NCI-H1092 treated with DMSO at 0.1 percent for 48 hours (cell line): ENCODE measurements at places on chromosomes 4 and X.
A peak's percentile ranks its signal among the peaks of the same experiment; 100 is the strongest.

- DNase-seq = no peak
These were observed 79.2 kb downstream of the RELL1 start for GRCh38 chr4:37607018-37607417.

- DNase-seq = no peak
These were observed 36.9 kb upstream of the ADRA2C start for GRCh38 chr4:3729188-3729881.

DNA sequence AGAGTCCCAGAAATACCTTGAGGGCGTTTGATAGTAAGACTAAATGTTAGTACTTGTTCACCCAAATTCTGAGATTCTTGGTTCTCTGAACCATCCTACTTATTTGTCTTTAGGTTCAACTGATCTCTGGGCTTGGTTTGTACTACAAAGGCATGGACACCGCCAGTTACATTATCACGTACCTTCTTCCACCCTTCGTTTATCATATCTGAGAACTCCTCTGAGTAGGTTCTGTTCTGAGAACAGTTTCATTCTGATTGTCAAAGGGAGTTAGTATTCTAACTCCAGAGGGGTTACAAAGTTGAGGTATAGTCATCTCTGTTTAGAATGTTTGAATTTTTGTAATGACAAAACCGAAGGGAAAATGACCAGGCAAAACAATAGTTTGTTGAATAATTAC, 19.3 kb downstream of the ZFX start:
- DNase-seq = no peak

- DNase-seq = no peak
These were observed 27.1 kb upstream of the SPANXN4 start for GRCh38 chrX:142998447-142999198.

DNA sequence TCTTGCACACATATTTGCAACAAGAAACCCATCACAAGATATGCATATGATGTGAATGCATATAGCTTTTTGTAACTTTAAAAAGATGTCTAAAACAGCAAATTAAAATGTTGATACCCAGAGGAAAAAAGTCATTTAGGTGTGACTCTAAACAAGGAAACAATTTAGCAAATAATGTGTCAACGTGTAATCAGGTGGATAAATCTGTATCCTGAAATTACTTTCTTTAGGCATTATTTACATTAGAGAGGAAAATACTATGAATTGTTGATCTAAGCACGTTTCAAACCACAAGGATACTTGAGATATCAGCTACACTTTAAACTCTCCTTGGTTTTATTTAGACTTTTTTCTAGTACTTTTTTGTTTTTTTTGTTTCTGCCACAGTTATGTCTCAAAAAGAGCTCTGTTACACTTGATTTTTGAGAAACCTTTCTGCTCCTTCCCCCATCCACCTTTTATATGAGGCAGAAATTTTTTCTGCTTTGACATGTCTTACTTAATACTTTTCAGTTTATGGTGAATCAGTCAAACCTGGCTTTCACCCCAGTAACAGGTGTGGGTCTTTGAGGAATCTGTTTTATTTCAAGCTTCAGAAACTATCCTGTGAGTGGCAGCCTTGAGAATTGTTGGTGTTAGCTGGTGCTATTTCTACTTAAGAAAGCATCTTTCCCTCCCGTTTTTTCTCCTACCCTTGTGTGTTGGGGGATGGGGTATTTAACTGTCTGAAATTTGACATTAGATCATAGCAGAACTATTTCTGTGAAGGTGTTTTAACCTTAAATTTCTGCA, 1.9 kb downstream of the NPNT start:
- no peak for DNase-seq

GRCh38 chr4:35900286-35901243, 343.7 kb downstream of the ARAP2 start:
- no peak for DNase-seq

DNA sequence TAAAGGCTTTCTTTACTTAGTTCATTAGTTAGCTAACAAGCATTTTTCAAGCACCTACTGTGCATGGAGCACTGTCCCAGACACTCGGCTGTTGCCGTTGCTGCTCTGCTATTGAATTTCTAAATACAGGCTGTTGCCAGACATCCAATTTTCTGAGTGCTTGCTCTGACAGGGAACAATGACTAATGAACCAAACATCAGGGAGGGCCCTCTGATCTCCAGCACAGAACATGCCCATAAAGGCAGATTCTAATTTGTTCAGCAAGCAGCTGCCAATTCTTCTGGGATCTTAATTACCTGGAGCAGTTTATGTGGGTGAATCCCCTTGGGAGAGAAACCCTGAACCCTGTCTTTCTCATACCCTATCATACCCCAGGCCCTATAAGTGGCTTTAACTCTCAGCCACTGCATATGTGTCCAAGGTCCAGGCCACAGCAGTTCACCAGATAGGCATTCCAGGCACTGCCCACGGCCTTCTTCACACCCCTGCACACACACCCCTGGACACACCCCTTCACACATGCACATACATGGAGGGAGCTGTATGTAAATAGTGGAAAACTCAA, 27.9 kb downstream of the TSC22D3 start:
- DNase-seq = peak; percentile 84

- no peak for DNase-seq
These were observed 5.4 kb downstream of the CPLX1 start for GRCh38 chr4:820230-821172.

DNA sequence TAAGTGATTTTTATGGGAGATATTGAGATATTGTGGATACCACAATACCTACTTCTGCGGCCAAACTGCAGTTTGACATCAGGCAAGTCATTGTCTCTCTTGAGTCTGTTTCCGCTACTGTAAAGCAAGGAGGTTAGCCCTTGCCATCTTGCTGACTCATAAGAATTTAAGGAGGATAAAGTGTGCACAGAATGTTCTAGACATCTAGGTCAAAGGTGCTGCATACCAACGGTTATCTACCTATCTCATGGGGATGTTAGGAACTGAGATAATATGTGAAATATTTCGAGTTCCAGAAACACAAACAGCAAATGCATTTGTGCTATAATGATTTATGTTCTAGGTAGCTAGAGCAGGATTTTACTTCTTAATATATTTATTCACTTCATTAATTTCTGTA, 211.5 kb upstream of the NR3C2 start:
- no peak for DNase-seq

DNA sequence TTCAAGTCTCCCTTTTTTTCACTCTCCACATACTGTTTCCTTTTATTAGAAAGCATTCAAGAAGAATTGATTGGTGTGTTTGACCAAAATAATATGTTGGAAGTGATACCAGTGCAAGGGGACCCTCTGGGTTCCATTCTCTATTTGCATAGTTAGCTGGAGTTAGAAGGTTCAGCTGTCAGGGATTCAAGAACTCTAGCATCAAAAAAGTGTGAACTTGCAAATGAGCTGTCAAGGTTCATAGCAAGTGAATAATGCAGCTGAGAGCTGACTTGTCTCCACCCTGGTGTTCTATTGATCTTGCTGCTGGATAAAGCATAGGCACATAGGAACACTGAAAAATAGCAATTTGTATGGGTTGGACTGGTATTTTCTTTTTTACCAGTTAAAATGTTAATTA, 73.2 kb downstream of the SORBS2 start:
- no peak for DNase-seq

DNA sequence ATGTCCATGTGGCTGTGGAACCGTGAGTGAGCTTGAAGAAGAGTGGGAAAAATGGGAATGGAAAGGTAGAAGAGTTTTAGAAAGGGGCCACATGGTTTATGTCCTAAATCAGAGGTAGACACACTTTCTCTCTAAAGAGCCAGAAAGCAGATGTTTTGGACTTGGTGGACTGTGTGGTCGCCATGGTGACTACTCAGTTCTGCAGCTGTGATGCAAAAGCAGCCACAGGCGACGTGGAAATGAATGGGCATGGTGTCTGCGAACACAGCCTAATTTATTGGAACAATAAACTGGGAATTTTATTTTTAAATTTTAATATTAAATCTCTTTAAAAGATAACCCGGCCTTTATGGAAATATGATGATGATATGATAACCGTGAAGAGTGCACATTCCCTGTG, 386.0 kb upstream of the FAT1 start:
- no peak for DNase-seq

DNA sequence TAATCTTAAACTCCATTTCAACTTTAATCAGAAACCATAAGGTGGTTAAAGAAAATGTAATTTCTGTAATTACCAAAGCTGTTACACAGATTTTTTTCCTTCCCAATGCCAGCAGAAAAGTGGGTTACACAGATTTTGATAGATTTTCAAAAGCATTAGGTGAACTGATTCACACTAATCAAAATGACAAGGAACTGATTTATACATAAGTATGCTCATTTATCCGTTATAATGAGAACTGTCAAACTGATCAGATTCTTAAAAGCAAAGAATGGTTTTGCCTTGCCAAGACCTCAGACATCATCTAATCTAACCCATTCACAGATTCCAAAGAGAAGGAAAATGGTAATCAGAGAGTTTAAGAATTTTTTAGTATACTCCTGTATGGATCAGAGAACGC, 5.2 kb downstream of the UGDH start:
- no peak for DNase-seq

- DNase-seq = no peak
These were observed 17.0 kb downstream of the ADD1 start for GRCh38 chr4:2860391-2861348.

- no peak for DNase-seq
These were observed 67.4 kb downstream of the STARD8 start for GRCh38 chrX:68714856-68715255.
